Lung (tissue), 17 donors: ENCODE measurements at places on chromosomes 2 and 18. TPM values are rescaled to one million over a fixed set of nuclear protein-coding genes. Genes with fewer than 3 reads are reported as not detected.

SIX2 gene
- total RNA-seq, result 0.34 TPM

GRCh38 chr2:239040152-239040761 lies 192.4 kb downstream of the TWIST2 start:
- DNase-seq, result no peak

DNA sequence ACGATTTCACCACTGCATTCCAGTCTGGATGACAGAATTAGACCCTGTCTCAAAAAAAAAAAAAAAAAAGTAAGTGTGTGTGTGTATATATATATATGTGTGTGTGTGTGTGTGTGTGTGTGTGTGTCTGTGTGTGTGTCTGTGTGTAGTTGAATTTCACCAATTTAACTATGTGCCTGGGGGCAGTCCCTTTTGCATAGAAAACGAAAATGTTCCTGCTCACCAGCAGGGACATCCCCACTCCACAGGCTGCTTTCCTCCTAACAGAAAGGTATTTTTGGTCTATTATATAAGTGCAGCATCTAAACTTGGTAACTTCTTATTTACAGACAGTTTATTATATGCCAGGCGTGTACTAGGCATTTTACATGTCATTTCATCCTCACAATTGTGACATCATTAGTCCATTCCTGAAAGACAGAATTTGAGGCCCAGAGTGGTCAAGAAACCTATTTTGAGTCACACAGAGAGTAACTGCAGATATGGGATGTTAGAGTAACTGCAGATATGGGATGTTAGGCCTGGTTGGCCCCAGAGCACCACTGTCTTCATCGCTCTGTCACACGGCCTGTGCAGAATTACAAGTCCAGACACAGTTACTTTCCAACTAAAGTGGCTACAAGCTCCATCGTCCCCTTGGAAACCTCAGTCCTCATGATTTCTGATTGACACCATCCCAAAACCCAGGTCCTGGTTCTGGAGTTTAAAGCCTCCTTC lies 9.3 kb upstream of the TTL start:
- DNase-seq, result no peak

DNA sequence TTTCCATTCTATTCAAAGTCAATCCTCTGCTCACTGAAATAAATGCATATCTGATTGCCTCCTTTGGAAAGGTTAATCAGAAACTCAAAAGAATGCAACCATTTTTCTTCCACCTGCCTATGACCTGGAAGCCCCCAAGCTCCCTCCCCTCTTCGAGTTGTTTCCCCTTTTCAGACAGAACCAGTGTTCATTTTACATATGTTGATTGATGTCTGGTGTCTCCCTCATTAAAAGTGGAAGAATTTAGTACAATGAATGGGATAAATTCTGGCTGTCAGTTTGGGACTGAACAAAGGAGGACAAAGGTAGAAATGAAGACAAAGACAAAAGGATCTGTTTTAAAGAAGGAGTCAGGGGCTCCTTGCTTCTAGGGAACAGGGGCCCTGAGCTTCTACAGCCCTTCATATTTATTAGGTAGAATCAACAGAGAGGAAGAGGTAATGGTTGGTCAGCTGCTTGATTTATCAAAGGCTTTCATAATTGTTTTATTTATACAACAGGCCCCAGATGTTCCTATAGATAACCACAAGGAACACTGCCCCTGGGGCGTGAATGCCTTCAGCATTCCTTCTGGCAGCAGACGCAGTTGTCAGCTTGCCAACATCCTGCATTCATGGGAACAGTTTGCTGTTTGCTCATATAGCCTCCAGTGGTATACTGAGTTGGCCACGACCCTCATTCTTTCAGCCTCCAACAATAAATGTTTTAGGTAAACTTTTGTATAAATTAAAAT lies 949.8 kb upstream of the LRATD1 start:
- no peak for DNase-seq

DNA sequence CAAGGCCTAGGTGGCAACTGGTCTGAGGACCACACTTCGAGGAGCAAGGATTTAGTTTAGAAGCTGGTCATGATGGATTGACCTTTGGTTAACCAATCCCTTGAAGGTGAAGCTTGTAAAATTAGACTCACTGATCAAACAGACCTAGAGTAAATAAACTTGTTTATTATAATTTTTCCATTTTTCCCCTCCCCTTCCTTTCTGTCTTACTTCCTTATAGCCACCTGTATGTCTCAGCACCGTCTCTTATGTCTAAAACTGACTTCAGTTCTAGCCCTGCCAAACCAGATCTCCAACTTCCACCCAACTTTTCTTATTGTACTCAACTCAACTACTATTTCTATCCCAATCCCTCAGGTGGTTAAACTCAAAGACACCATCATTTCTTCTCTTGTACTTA lies 92.8 kb upstream of the THOC1 start:
- no peak for DNase-seq
